ENCODE measurements at places on chromosomes 4 and X.
A peak's percentile ranks its signal among the peaks of the same experiment; 100 is the strongest.

DNA sequence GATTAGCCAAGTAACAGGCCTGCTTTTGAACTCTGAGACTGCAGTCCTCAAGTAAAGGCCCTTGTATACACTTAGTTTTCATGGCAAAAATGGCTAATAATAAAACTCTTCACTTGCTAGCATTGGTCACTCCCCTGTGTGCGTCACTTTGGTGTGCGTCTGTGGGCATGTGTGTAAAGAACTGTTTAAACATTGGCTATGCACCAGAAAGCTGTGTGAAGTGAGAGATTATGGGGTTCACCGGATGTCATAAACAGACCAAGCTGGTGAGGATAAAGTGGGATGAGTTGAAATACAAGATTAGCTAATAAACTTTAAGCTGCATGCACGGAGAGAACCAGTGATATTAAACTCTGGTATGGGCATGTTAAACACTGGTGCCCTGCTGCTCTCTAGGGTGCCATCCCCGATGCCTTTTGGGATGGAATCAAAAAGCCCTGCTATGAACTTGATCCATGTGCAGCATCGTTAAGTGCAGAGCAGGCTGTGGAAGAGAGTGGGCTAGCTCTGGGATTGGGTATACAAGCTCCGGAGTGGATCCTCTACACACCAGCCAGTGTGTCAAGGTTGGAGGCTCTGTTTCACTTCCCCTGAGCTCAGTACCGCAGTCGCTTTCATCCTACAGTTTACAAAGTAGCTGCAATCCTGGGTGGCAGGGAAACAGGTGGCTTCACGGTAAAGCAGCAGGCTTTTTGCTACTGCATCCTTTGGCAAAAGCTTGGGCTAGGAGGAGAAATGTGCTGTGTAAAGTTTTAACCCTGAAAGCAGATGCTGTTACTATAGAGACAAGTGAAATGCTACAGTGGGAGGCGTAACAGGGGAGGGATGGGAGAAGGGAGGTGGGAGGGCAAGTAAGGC, 108.3 kb upstream of the SLC4A4 start:
- no peak for DNase-seq

GRCh38 chrX:48509619-48510018, 827 bp downstream of the PORCN start:
- no peak for DNase-seq

DNA sequence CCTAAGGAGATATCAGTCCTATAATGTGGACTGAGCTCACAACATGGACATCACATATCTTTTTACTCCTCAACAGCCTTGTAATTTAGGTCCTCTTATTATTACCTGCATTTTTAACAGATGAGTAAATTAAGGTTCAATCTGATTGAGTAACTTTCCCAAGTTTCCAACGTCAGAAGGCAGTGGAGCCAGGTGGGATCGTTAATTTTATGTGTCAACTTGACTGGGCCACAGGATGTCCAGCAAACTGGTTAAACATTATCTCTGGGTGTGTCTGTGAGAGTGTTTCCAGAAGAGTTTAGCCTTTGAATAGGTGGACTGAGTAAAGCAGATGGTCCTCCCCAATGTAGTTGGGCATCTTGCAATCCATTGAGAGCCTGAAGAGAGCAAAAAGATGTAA, 59.0 kb upstream of the SLIT2 start:
- DNase-seq, result no peak

GRCh38 chr4:10106421-10107039, 10.1 kb downstream of the WDR1 start:
- DNase-seq, result no peak

- DNase-seq, result no peak
These were observed 29.6 kb downstream of the HERC3 start for GRCh38 chr4:88621763-88622327.

GRCh38 chr4:113474017-113474416, 287.5 kb downstream of the CAMK2D start:
- no peak for DNase-seq

GRCh38 chrX:134821370-134821769, 163.1 kb upstream of the PLAC1 start:
- DNase-seq, result no peak

GRCh38 chrX:24426921-24427746, 38.0 kb upstream of the PDK3 start:
- DNase-seq, result no peak

GRCh38 chr4:155854582-155855226, 11.4 kb downstream of the ASIC5 start:
- DNase-seq, result no peak

- no peak for DNase-seq
These were observed 36.0 kb upstream of the ARSJ start for GRCh38 chr4:114015444-114015899.

- DNase-seq, result no peak
These were observed 72.4 kb upstream of the JADE1 start for GRCh38 chr4:128737098-128737513.

GRCh38 chr4:48247878-48248558, 21.6 kb downstream of the TEC start:
- no peak for DNase-seq

- no peak for DNase-seq
These were observed 15.1 kb downstream of the TEC start for GRCh38 chr4:48254381-48255071.

DNA sequence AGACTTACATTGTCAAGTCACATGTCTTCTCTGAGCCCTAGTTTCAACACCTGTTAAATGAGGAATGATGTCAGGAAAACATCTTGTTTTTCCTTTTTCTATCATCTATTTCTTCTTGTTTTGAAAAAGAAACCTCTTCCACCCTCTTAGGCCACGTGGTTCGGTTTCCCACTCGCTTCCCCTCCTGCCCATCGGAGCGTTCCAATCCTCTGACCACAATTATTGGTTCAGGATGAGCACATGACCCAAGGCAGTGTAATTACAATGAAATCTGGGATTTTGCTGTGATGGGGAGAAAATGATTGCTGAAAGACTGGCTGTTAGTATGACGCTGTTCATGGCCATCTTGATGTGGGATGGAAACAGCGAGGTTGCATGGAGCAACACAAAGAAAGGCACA, 186.7 kb downstream of the UNC5C start:
- DNase-seq, result no peak

DNA sequence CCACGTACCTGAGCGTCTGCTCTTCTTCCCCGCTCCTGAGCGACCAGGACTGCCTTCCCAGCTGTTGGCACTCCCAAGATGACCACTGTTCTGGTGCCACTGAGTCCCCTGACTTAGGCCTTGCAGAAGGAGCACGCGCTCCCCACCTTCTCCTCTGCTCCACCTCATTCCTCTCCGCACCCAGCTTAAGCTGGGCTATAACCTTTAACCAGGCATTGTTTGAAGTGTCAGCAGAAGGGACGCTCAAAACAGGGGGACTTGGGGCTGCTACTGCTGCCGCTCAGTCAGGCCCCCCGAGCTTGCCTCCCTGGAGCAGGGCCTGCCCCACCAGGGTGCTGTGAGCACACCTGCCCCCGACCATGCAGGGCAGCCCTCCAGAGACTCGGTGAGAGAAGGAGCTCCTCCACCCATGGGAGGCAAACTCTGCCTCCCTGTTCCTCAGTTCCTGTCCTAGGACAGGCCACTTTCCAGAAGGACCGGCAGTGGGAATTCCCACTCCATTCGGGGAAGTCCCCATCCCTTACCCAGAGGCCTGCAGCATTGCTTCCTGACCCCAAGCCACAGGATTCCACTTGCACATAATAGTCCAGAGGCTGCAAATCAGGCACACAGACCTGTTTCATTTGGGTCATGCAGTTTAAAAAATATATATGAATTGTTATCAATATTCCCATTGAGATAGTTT, 99.7 kb upstream of the ENPP6 start:
- DNase-seq, result no peak

GRCh38 chr4:148017801-148018200, 285.9 kb downstream of the ARHGAP10 start:
- DNase-seq, result no peak

DNA sequence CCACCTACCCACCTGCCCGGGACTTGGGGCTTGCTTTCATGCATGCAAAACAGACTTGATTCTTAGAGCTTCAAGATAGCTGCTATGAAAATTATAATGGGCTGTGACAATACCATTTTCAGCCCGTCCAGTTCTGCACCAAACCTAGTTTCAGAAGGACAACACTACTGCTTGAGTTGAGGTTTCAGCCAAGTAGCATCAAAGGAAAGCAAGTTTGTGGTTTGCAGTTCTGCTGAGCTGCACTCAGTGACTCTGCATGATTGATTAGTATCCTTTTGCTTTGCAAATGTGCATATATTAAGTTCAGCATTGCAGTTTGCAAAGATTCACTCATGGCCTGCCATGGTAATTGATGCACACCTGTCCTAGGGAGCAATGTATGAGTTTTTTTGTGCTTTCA, 442.7 kb downstream of the RPA4 start:
- no peak for DNase-seq

DNA sequence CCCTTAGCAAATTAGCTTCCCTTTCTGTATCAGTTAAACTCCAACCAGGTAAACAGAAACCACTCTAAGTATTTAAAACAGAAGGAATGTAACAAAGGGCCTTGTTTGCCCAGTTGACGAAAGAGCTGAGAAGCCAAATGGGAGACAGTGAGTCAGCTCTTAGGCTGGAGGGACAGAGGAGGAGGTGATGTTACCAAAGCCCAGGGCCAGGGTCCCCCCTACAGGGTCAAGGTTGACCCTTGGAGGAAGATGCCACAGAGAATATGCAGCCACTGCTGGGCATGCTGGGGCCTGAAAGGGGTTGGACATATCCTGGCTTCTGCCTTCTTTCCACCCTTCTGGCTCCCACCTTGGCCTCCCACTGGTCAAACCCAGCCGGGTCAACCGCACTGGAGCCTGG, 38.3 kb upstream of the LGI2 start:
- no peak for DNase-seq

GRCh38 chr4:86891762-86892635, at the start of gene C4orf36:
Gene C4orf36, minus strand, starts transcription at chr4:86892422. Its CDS starts 902 bp downstream, at chr4:86891520.
- DNase-seq, result peak; percentile 14

DNA sequence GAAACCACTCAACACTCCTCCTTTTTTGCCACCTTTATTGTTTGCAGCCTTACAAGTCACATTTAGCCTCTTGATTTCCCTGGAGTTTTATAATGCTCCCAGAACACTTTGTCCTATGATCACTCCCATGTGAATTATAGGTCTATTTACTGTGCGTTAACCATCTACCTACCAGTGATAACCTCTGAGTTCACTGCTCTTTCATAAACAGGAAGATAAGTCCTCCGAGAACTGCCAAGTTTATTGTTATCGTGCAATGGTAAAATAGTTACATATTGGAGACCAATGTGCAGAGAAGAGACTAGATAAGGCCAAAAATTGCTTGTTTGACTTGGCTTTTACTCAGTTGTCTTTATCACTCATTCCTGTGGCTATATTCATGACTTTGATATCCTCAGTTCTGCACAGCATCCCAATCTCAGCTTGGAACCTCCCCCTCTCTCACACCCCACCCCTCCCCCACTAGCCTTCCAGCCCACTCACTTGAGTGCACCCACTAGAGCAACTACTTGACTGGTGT, 12.9 kb upstream of the NUDT9 start:
- no peak for DNase-seq

DNA sequence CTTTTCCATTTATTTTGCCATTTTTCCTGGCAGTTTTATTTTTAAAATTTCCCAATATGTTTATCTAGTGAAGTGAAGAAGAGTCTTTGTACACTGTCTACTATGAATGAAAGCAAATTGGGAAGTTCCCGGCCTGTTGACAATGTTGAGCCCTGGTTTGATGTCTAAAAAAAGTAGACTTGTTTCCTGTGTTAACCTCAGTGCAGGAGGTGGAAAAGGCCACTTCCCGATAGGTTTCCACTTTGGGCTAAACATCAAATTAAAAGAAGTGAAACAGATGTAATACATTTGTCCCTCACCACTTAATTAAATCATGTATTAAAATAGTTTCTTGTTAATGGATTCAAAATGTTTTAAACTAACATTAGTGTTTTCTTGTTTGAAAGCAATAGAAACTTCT, 30.0 kb downstream of the BBS12 start:
- no peak for DNase-seq

GRCh38 chr4:59161249-59161648, 2038.9 kb upstream of the ADGRL3 start:
- no peak for DNase-seq

DNA sequence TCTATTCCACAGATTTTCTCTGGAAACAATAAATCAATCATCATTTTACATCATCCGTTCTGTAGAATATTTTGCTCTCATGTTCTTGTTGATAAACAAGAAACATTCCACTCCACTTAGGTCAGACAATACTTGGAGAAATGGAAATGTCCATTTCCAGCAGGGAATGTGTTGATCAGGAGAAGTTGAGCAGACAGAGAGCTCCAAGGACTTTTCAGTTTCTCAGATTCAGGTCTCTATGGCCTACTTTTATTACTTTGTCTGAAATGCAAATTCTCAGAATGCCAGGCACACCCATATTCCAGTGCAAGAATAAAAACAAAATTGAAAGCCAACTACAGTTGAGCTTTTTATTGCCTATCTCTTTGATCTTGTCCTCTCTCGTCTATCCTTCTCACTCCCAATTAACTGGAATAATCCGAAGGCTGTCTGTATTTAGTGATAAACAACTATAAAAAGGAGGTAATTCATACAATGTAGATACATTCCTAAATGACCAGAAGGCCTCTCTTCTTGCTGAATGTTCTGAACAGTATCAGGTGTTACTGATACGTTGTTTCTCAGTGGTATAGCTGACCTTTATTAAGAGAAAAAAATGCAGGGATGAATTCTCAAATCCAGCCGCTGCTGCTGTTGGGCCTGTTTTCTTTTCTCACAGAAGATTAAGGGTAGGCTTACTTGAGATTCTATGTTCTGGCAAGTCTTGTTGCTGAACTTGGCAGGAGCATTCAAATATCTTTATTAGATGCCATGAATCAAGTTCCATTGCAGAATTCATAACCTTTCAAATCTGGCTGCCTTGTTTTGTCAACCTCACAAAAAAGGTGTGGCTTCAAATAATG, 72.1 kb downstream of the HPGD start:
- no peak for DNase-seq

- no peak for DNase-seq
These were observed 287.8 kb downstream of the RAPGEF2 start for GRCh38 chr4:159390648-159391047.

- DNase-seq, result no peak
These were observed 51.3 kb upstream of the NFKB1 start for GRCh38 chr4:102449751-102450352.

- DNase-seq, result no peak
These were observed 34.6 kb downstream of the PRPS2 start for GRCh38 chrX:12825801-12826200.

DNA sequence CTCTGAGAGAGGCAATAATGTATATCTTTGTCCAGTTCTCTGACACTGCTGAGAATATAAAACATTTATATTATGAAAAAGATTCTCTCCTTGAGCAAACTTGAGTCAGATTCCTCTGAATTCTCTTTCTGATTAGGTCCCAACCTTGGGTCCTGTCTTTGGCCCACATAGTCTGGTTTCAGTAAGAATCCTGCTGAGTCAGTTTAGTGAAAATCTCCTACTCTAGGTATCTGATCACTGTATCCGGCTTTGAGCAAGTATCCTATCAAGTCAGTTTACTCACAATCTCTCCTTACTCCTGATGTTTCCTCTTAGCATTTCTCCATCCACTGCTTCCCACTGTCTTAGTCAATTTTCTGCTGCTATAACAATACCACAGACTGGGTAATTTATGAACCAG, 253.9 kb downstream of the OPHN1 start:
- no peak for DNase-seq
